NCI-H2081 treated with DMSO at 0.1 percent for 48 hours (cell line): ENCODE measurements at places on chromosomes 16 and 17.

DNA sequence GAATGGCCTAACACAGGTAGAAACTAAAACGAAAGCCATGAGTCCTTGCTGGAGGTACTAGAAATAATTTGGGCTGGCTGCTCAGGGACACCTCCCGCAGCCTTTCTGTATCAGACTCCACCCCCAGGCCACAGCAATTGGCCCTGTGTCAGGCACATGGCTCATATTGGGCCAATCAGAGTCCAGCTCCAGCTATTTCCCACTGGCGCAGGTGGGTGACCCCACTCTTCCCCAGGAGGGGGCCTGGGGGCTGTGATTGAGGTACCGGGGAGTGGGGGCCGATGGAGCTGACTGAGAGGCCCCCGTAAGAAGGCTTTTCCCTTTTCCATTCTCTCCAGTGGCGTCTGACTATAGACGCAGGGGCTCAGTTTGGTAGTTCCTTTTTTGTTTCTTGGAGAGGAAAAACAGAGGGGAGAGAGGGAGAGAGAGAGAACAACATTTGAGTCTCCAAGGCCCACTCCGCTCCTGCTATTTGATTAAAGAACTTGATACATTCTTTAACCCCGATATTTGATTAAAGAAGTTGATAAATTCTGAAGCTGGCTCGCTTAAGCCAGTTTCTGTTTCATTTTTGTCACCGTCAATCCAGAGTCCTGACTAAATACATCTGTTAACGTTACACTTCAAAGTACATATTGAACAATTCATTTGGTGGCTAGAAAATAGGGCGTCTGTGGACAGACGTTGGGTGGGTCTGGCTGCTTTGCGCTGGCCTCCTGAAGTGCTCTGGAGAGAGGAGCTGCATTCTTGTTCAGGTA lies 26.3 kb downstream of the FOXL1 start:
- no peak for DNase-seq

- DNase-seq = no peak
These were observed 335.3 kb downstream of the CNTNAP4 start for GRCh38 chr16:76612497-76612896.

GRCh38 chr17:76789235-76789788 lies 51.4 kb downstream of the MFSD11 start:
- no peak for DNase-seq

GRCh38 chr17:12613566-12613965 lies 52.1 kb upstream of the MYOCD start:
- DNase-seq = no peak

GRCh38 chr16:10895053-10895946 lies 18.3 kb downstream of the CIITA start:
- DNase-seq = no peak

DNA sequence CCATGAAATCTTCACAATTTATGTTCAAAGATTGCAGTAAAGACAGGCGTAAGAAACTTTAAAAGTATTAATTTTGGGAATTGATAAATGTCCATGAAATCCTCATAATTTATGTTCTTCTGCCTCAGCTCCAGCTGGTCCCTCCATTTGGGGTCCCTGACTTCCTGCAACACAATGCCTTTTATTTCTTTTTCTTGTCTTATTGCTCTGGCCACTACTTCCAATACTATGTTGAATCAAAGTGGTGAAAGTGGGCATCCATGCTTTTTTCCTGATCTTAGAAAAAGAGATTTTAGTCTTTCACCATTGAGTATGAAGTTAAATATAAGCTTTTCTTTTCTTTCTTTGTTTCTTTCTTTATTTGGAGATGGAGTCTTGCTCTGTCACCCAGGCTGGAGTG lies 14.3 kb downstream of the TAT start:
- DNase-seq = no peak

DNA sequence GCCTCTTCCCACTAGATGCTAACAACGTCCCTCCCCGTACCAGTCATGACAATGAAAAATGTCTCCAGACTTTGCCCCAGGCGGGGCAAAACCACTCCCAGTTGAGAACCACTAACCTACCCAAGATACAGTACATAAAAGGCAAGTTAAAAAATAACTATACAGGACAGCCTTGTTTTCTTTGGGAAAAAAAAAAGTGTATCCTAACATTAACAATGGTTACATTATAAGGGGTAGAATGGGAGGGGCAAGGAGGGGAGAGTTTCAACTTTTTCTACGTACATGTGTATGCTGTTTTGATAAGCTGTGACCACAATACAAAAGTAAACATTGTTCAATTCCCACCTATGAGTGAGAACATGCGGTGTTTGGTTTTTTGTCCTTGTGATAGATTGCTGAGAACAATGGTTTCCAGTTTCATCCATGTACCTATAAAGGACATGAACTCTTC lies 94.9 kb downstream of the TOX3 start:
- DNase-seq = no peak

GRCh38 chr17:42531455-42532354 lies 4.3 kb upstream of the NAGLU start:
- no peak for DNase-seq

DNA sequence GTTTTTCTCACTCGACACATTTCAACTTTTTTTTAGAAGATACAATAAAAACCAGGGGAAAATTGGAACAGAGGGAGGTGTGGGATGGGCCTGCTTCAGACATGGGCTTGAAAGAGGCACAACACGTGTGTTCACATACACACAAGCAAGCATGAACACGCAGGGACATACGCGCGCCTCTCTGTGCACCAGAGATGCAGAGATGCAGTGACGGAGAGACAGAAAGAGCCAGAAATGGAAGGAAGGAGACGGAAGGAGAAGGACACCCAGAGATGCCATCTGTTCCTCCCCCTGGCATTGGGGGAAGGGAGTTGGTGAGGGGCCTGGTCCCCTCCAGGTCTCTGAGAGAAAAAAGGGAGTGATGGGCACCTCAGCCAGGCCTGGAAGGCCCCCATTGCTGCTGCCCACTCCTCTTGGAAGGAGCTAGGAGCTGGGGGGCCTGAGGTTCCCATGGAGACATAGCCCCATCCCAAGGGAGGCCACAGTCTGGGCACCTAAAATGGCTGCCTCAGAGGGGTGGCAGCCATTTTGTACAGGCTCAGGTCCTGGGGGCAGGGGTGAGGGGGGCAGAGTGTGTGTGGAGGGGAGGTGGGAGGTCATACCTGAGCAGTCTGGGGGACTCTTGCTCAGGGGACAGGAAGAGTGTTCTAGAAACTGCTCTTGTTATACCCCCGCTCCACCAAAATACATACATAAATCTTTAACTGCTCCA lies 3.8 kb upstream of the NEUROD2 start:
- no peak for DNase-seq
